NT2/D1 (cell line): ENCODE measurements at places on chromosomes 5 and 9.

DNA sequence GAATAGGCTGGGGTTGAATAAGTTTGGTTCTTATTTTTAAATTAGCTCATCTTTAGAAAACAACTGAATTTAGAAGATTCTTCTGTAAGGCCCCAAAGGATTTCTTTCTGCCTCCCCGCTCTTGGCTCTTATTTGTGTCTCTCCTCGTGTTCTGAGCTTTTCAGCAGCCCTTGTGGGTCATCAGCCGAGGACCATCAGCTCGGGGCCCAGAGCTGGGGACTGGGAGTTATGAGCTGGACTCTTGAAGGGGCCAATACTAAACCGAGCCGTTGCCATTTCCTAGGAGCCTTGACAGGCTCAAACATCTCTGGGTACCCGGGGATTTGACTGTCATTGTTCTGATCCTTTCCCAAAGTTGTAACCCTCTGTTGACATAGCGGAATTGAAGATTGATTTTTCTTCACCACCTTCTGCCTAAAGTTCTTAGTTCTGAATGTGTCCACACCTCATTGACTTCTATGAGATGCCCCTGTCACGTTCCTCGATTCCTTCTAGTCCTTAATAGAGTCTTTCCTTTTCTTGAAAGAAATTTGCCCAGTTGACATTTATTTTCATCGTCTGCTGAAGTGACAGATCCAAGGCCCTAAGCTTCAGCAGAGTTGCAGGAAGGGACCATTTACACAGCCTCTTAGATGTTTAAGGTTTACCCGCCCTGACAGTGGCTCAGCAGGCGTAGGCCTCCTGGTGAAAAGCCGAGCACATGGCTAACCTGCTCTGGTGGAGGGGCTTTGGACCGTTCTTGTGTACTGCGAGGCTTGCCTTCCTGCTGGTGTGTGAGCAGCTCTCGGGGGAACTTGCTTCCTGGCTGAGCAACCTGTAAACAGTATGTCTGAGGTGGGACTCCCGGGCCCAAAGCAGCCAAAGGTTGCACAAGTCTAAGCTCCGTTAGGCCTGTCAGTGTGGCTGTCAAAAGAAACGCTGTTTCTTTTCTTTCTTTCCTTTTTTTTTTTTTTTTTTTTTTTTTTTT lies 24.0 kb downstream of the ABL1 start:
- DNase-seq, result no peak

DNA sequence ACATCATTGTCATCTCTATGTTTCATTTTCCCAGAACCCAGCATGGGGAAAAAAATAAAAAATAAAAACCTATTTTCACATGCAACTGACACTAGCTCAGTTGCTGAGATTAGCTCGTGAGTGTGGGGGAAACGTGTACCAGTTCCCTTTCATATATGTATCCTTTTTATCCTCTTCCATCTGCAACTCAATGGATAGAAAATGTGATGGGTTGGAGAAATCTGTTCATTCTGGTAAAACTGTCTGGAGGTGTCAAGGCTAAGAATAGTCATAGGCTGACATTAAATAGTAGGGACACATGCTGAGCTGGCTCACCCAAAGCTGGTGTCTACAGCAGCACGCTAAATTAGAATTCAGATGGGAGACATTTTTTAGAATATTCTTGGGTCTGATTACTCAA lies 519.3 kb downstream of the ELAVL2 start:
- no peak for DNase-seq

- DNase-seq, result no peak
Measured at GRCh38 chr5:63727583-63727982, 234.7 kb downstream of the HTR1A start.

DNA sequence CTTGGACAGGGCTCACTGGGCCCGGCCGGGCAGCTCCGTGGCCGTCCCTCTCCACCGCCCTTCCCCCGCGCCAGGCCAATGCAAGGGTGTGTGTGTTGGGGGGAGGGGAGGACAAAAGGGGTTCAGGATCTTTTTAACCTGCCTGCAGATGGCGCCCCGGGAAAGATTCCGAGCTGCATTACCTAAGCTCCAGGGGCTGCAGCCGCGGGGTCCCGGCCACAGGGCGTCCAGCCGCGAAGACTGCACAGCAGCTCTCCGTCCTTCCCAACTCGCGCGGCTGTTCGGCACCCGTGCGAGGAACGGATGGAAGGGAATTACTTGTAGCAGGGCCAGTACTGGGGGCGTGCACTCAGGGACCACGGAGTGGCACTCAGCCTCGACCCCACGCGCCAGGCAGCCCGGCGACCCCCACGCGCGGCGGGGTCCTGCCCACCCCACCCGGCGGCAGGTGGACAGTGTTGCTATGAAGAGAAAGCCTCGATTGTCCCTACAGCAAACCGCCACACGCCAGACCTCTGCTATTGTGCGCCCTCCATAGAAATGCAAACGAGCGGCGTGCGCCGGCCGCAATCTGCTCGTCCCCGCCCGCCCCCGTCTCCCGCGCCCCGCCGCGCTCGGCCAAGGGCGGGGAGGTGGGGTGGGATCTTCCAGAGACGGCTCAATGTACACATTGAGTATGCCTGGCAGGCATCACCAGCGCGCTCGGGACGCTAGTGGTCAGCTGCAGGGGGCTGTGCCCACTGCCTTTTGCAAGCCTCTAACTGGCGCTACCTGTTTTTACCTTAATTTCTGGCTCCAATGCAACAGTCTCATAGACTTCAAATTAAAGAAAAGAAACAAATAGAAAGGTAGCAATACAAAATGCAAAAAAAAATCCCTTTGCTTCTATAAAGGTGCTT lies 796 bp upstream of the GADD45G start:
- peak; percentile 93 for DNase-seq
